Mesenteric fat pad (tissue), 1 donor: ENCODE measurements at places on chromosomes 2 and 18. TPM values are rescaled to one million over a fixed set of nuclear protein-coding genes. Genes with fewer than 3 reads are reported as not detected.

The STON1 gene
- total RNA-seq: 163 TPM

The MARCO gene
- 92.5 TPM for total RNA-seq

The LINC00305 gene
- total RNA-seq: not detected

DNA sequence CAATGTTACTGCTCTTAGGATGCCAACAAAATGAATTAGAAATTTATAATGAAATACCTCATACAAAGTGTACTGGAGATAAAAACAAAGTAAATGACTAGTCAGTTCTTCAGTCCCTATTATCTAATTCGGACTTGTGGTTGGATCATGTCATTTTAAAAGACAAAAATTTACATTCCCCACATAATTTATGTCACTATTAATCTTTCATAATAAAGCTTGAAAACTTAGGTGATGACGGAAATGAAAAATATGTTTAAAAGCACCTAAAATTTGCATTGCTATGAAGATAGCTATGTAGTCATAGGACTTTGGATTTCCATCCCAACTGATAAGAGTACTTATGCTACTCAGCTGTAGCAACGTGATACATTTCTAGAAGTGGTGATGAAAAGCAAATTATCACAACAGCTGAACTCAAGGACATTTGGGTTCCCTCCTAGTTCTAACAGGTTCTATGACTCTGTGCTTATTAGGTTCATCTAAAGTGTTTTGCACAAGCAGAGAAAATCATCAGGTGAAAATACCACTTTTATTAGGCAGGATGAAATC lies 58.4 kb downstream of the LRPPRC start:
- DNase-seq: no peak

- no peak for DNase-seq
Measured at GRCh38 chr2:45781464-45781811, 130.0 kb downstream of the PRKCE start.

DNA sequence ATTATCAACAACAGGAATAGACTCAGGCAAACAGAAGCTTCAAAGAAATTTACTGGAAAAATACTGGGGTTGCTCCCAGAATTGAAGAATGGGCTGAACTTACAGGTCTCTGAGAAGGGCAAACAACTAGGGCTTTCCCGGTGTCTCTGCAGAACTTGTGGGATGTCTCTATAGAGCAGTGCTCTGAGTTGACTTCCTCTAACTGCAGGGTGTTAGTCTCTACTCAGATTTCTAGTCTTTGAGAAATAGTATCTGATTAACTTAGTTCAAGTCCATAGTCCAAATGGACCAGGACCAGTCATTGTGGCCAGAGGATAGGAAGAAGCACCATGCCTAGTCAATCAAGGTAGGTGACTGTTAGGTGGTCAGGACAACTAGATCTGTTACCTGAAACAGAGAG lies 45.8 kb downstream of the LIMS1 start:
- DNase-seq: no peak
